ENCODE measurements at places on chromosomes 2 and 18.

GRCh38 chr2:101057051-101057933 is 55.2 kb downstream of the RPL31 start:
- DNase-seq = no peak

- DNase-seq = no peak
Measured at GRCh38 chr2:9310377-9310776, 103.8 kb downstream of the ASAP2 start.

GRCh38 chr2:120613742-120614571 is 121.7 kb upstream of the GLI2 start:
- no peak for DNase-seq

DNA sequence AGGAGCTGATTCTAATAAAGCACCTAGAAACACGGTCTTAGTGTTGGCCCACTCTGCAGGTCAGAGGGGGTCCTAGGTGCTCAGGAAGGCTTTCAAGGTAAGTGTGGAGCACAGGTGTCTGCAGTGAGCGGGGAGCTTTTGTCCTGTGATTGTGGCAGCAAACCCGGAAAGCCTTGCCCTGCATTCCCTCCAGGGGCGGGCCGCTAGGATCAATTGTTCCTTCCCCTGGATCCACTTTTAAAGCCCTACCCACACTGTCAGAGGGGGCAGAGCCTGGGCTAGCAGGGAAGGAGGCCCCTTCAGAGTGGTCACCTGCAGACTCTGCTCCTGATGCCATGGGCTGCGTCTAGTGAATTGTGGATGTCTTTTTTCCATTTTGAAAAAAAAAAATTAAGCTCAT is 176.0 kb downstream of the CTIF start:
- no peak for DNase-seq

- DNase-seq = no peak
Measured at GRCh38 chr2:229363185-229363814, 92.2 kb upstream of the PID1 start.

- no peak for DNase-seq
Measured at GRCh38 chr2:118766871-118767270, 80.6 kb downstream of the EN1 start.

- no peak for DNase-seq
Measured at GRCh38 chr2:234074751-234075517, 24.4 kb downstream of the SPP2 start.

DNA sequence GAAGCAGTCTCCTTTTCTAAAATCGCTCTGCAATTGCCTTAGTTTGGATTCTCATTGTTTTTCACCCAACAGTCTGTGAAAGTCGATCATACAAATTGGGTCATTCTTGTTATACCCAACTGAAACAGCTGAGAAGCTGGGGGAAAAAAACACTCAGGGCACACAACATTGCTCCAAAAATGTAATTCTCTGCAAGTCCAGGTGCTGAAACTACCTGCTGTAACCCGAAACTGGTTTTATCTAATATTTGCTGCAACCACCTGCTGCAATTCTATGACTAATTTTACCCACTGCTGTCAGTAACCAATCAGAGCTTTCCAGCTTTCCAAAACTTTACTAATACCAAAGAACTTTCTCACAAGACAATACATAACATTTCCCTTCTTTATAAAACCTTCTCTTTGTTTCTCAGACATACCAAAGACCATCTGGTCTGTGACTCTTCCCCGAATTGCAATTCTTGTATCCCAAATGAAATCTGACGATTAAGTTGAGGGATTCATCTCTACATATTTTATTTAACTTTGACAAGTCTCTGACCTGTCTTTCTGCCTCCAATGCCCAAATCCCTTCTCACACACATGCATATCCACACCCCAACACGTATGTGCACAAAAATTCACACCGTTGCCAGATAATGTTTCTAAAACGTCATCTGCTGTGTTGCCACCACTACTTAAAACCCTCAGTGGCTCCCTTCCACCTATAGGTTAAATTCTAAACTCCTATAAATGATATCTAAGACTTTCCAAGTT is 198.3 kb downstream of the PIEZO2 start:
- no peak for DNase-seq

GRCh38 chr18:79947881-79948610 is 3.4 kb downstream of the SLC66A2 start:
- DNase-seq = no peak

DNA sequence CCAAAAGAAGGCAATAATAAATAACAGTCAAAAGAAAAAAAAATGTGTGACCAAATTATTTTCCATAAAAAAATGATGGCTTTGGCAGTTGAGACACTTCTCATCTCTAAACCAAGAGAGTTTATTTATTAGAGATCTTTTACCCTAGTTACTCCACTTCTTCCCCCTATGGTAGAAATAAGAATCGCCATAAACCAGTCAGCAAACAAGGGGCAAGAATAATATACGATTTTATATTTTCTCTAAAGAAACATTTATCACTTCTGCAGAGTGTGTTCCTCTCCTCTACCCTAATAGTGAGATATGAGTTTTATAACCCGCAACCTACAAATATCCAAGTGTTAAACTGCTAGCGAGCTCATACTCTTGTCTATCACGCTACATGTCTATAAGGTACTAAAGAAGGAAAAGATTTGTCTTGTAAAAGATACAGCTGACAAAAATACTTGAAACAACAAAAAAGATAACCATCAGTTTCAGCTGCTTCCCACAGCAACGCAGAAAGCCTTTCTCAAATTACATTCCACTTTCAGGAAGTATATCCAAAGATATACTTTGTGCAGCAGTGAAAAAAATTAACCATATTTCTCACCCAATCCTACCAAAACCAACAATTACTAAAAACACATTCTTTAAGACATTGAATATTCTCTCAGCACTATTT is 2.3 kb downstream of the RNF103 start:
- DNase-seq = no peak

DNA sequence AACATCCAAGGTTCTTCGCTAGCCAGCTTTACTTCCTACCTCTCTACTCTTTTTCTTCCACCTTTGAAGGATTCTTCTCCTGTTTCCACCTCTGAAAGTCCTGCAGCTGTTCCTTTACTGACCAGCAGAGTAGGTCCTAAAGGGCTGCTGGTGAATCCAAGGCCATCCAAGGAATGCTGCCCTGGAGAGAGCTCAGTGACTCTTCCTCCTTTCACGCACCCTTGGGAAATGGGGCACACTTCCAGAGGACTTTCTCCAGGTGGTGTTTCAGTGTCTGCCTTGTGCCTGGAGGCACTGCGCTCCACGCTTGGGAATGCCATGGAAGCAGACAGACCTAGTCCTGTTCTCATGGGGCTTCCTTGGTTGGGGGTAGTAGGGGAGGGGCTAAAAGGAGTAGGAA is 45.4 kb downstream of the SLC16A14 start:
- no peak for DNase-seq

GRCh38 chr18:57561728-57562423 is 24.6 kb downstream of the FECH start:
- no peak for DNase-seq
